ENCODE measurements at places on chromosomes 2 and 18. TPM values are rescaled to one million over a fixed set of nuclear protein-coding genes. Genes with fewer than 3 reads are reported as not detected.

PROKR1 gene
- not detected for total RNA-seq

LHCGR gene
- not detected for total RNA-seq

AQP12B gene
- not detected for total RNA-seq

CRACDL gene
- total RNA-seq, result 0.32 TPM

LOXL3 gene
- total RNA-seq, result 0.23 TPM

SKA1 gene
- total RNA-seq, result 12.8 TPM
